NT2/D1 (cell line): ENCODE measurements at places on chromosomes 7 and 10.

- DNase-seq = peak; percentile 28
Measured at GRCh38 chr7:6160191-6160623, 112.2 kb downstream of the CYTH3 start.

DNA sequence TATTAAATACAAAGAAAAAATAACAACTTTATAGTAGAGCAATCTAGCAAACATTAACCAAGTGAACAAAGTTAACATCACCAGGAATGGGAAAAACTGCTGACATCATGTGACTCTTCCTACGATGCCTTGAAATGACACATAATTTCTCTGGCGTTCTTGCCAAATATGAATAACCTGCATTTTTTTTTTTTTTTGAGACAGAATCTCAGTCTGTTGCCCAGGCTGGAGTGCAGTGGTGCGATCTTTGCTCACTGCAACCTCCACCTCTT, 126.5 kb upstream of the VKORC1L1 start:
- no peak for DNase-seq

DNA sequence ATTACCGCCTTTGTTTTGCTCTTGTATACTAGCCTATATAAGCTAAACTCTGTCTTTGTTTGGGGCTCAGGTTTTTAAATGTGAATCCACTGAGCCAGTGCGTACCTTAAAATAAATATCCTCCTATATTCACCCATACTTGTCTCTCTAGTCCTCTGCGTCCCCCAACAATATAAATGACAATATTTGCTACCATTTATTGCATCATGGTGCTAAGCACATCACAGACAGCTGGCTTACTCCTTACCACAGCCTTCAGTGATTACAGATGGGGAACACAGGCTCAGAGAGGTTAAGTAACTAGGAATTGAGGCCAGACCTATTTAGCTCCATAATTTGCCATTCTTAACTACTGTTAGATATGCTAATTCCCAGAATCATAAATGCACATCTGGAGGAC, 3.4 kb upstream of the ADCK2 start:
- DNase-seq = no peak

- DNase-seq = no peak
Measured at GRCh38 chr10:10872035-10872673, 145.5 kb upstream of the CELF2 start.

DNA sequence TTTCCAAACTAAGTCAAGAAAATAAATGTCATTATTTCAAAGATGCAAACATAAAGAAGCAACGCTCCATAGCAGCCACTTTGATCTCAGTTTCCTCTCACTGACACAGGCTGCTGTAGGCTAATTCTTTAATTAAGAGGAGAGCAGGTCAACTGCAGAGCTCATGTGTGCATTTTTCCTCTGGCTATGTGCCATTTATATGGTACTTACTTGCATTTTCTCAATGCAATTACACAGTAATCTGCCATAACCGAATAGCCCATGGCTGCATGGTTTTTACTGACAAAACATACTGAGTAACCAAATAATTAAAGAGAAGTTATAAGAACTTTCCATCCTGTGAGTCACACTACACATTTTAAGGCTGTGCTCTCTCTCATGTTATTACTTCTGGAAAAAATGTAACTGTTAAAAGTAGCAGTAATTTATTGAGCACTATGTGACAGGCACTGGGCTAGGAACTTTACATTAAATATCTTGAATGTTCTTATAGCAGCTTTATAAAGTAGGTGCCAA, 122.0 kb downstream of the ELAPOR2 start:
- no peak for DNase-seq

DNA sequence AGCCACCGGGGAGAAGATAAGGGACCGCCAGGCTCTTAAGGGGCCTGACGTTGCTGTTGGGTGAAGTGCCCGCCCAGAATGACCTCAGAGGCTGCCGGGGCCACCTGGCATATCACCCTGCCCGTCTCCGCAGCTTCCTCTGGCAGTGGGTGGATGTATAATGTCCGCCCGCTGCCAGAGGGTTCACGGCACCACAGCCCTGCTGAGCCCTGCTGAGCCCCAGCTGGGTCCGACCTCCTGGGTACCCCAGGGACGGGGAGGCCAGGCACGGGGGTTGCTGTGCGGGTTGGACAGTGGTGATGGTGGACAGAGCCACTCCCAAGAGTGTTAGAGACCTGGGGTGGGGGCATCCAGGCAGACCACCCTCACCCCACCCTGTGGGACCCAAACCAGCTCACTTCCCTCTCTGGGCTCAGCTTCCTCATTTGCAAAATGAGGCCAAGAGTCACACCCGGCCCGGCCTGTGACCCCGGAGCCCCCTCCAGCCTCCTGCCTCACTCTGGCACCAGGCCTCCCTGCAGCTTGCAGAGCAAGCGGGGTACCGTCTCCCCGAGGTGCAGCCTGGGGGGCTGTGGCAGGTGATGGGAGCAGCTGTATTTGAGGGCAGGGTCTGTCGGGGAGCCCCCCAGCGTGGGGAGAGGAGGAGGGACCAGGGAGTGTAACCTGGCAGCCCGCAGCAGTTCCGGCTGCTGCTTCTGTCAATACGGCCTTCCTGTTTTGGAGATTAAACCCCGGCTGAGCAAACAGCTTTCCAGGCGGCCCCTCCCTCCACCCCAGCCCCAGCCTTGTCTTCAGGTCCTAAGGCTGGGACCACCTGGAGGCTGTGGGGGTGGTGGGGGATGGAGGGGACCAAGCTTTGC, 8.4 kb upstream of the LFNG start:
- no peak for DNase-seq

GRCh38 chr7:125090596-125090995, 161.0 kb upstream of the POT1 start:
- no peak for DNase-seq

GRCh38 chr7:48040944-48041652, 5.8 kb downstream of the C7orf57 start:
- no peak for DNase-seq

- DNase-seq = peak; percentile 18
Measured at GRCh38 chr7:142496545-142496991, 238.7 kb upstream of the PRSS58 start.

GRCh38 chr10:33064706-33065105, 106.7 kb upstream of the ITGB1 start:
- DNase-seq = no peak

- DNase-seq = no peak
Measured at GRCh38 chr7:102836191-102836919, 76.4 kb upstream of the LRRC17 start.

DNA sequence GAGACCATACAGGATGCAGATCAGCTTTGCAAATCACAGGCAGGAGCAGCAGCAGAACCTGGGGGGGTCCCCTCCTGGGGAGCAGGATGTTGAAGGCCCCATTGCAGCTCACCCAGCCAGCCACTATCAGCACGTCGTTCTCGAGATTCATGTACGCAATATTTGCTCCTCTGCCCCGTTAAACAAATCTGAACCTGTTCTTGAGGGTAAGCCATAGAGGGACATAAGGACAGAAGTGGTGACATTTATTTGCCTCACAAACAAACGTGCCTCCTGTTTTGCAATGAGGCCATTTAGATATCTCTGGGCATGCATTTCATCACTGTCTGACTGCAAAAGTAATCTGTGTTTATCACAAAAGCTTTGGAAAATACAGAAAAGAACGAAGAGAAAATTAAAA, 87.3 kb upstream of the BAIAP2L1 start:
- no peak for DNase-seq

DNA sequence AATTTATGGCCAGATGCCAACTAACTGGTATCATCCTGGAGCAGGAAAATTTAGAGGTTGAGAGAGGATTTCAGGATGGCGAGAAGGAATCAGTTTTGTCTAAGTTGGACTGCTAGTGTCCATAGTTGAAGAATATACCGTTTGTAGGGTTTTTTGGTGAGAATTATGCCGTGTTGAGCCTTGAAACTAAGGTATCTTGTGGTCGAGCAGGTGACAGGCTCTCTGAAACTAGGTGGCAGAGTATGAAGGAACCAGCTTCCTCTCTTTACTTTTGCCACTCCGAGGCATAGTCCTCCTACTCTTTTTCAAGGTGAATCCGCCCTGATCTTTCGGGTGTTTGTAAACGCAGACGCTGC, 9.7 kb downstream of the MDFIC start:
- no peak for DNase-seq

- peak; percentile 73 for DNase-seq
Measured at GRCh38 chr10:6401558-6402348, 178.3 kb downstream of the PRKCQ start.

GRCh38 chr10:77082601-77083252, 554.9 kb downstream of the KCNMA1 start:
- DNase-seq = peak; percentile 18

DNA sequence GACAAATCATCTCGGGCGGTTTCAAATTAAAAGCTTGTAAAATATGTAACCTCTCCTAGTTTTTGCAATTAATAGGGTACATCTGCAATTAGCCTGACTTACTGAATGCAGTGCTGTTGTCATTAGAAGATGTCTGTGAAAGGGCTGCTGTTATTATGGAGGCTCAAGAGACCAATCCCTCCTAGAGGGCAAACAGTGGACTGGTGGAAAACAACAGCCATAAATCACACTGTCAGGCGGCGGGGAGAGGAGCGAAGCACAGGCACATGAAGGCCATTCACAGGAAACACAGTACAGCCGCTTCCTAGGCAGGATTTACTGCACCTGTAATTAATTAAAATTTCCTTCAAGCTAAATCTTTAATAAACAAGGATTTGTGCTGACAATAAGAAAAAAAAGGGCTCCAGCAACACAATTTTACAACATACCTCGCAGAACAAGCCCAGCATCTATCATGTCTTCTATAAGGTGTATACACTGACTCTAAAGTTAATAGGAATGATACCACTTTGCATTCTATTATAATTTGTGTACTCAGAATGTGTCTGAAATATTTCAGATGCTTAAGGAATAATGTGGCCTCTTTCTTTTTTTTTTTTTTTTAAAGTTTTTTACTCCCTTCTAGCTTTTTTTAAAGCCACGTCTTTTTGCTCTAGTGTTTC, 50.7 kb downstream of the ERCC6 start:
- DNase-seq = no peak

GRCh38 chr7:32536585-32536984, 41.3 kb downstream of the AVL9 start:
- DNase-seq = no peak

GRCh38 chr10:77537720-77538373, 99.8 kb downstream of the KCNMA1 start:
- DNase-seq = no peak

DNA sequence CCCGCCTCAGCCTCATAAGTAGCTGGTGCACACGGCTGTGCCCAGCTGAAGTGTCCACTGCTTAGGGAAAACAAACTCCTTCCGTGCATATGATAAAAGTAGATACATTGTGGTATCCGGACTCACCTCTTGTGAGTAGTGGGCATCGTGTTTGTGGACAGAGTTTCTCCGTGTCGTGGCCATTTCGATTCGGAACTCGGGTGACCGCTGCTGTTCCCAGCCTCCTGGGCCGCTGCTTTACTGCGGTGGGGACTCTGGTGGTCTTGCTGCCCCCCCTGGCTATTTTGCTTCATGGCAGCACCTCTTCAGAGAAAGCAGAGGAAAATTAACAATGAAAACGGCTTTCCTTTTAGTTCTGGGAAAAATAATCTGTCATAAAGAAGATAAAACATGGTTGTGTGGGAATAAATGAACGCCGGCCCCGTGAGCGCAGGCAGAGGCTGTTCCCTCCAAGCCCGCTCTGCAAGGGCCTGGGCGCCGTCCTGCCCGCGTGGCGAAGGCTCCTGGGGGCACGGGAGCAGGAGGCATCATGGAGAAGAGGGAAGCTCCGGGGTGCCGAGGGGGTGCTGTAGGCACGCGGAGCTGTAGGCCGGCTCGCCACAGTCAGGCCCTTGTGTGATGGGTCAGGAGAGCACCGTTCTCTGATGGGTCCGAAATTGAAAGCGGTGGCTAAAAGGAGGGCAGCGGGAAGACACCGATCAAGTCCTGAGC, 107.4 kb downstream of the ACTR3B start:
- DNase-seq = no peak
